ENCODE measurements at places on chromosomes 5 and 9.

GRCh38 chr9:38091310-38092199 is 22.5 kb upstream of the SHB start:
- DNase-seq: no peak

GRCh38 chr9:110688329-110688728 is 19.7 kb downstream of the MUSK start:
- DNase-seq: no peak

- no peak for DNase-seq
These were observed 18.0 kb downstream of the DAPK1 start for GRCh38 chr9:87515588-87516221.

GRCh38 chr9:33418090-33418489 is 15.7 kb upstream of the AQP7 start:
- no peak for DNase-seq

Data from NCI-H446 treated with DMSO at 0.1 percent for 48 hours (cell line).